DMS53 (cell line): ENCODE measurements at places on chromosomes 16 and 17.

- DNase-seq, result peak; percentile 100
Measured at GRCh38 chr17:80147035-80147822, at the start of gene EIF4A3. TSS of gene EIF4A3 (minus strand) at chr17:80147128. CDS start at chr17:80146961, 167 bp downstream.

GRCh38 chr16:55834049-55834448 is 1.2 kb upstream of the CES1 start:
- DNase-seq, result no peak

DNA sequence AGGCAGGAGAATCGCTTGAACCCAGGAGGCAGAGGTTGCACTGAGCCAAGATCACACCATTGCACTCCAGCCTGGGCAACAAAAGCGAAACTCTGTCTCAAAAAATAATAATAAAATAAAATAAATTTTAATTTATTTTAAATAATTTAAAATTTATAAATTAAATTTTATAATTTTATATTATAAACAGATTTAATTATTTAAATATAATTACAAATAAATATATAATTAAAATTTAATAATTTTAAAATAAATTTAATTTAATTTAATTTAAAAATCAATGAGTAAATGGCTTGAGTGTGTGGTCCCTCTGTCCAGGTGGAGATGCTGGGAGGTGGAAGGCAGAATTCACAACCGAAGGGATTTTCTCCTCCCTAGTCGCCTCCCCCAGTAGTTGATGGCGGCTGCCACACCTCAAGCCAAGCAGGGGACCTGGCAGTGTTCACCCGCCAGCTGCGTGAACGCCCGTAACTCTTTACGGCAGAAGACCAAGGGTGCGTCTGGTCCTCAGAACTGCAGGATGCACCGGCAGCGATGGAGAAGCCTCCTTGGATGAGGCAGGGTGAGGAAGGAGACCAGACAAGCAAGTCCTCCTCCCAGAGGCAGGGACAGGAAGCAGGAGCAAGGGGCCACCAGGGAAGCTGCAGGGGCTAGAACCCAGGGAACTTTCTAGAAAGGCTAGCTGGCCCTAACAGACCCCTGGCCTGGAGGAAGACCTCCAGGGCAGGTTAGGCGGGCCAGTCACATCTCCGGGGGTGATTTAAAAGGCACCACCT is 22.9 kb upstream of the KRT17 start:
- peak; percentile 47 for DNase-seq

GRCh38 chr16:17471719-17472461 is 1.1 kb upstream of the XYLT1 start:
- no peak for DNase-seq

DNA sequence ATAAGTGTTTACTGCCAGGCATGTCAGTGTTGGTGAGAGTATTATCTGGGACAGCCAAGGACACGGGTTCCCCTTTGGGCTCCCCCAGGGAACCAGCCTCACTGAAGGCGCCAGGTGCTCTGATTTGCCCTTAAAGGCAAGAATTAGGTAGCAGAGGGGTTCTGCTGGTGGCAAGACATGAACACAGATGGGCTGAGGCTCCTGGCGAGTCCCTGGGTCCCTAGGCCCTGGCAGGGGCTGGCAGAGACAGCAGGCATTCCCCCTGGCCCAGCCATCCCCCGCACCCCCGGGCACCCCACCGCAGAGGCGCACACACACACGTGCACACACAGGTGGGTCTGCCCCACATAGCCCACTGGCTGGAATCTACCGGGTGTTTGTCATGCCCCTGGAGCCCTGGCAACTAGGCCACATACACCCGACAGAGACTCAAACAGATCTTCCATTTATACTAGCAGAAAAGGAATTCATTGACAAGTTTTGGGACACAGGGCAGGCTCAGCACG is 153.3 kb downstream of the C16orf78 start:
- DNase-seq, result no peak

- DNase-seq, result no peak
Measured at GRCh38 chr16:694863-695354, 4.7 kb upstream of the WDR24 start.

- DNase-seq, result no peak
Measured at GRCh38 chr16:25052151-25052511, 37.0 kb upstream of the ARHGAP17 start.

DNA sequence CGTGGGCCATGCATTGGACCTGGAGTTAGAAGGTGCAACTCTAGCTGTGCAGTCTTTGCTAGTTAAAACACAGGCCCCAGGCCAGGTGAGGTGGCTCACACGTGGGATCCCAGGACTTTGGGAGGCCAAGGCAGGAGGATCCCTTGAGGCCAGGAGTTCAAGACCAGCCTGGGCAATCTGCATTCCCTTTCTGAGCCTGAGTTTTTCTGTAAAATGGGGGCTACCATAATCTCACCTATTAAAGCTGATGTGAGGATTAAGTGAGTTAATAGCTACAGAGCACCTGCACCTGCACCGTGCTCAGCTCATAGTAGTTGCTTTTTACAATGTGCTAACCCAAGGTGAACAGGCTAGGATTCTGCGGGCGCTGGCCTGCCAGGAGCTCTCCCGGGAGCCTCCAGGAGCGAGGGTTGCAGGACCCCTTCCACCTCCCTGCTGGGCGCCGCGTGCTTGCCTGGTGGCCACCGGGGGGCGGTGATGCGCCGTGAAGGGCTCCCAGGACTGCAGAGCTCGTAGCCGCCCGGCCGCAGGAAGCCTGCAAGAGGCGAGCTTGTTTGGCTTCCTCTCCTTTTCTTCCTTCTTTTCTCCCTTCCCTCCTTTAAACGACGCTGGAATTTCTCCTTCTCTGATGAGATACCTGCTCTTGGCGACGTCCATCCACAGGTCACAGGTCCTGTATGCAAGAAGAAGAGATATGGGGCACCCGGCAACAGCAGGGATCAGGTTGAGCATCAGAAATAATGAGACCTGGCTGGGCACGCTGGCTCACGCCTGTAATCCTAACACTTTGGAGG is 51.3 kb downstream of the ZFP90 start:
- peak; percentile 77 for DNase-seq

- DNase-seq, result peak; percentile 64
Measured at GRCh38 chr16:73049091-73049490, 1.2 kb upstream of the ZFHX3 start.

- no peak for DNase-seq
Measured at GRCh38 chr17:16939606-16940115, 32.3 kb downstream of the TNFRSF13B start.

- DNase-seq, result no peak
Measured at GRCh38 chr16:50146479-50147435, 6.3 kb upstream of the TENT4B start.

- no peak for DNase-seq
Measured at GRCh38 chr17:75315541-75316243, 26.5 kb upstream of the SLC25A19 start.

- DNase-seq, result no peak
Measured at GRCh38 chr17:7119314-7119713, 4.7 kb upstream of the ASGR2 start.

GRCh38 chr16:9039210-9039609 is 52.2 kb upstream of the HAPSTR1 start:
- DNase-seq, result no peak

GRCh38 chr17:9557857-9558256 is 17.8 kb downstream of the STX8 start:
- DNase-seq, result no peak

- no peak for DNase-seq
Measured at GRCh38 chr17:43830510-43831140, 2.3 kb downstream of the MPP3 start.

DNA sequence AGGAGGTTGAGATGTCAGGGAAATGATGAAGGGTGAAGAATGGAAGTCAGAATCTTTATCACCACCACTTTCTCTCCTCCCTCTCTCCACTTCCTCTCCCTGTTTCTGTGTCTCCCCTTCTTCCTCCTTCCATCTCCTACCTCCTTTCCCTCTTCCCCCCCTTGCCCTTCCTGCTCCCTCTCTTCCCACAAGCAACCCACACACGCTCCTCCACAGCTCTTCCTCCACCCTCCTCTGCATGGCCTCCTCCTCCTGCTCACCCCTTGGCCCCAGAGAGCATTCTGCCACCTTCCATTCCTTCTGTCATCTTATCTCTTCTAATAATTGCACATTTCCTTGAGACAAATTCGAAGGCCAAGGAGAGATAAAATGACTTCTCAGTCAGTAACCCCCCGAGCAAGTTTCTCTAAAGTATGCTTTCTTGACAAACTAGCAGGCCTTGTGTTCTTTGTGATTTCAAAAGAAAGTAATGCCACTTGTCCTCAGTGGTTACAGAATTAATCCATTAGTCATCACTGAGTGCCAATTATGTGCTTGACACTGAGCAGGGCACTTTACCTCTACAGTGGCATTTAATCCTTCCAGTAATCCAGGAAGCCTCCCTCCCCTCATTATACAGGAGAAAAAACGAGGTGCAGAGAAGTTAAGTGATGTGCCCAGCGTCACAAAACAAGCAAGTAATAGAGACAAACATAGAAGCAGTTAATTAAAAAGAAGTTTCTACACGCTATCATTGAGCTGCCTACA is 72.3 kb upstream of the CCL1 start:
- DNase-seq, result no peak

- DNase-seq, result no peak
Measured at GRCh38 chr17:7112510-7113108, 2.0 kb downstream of the ASGR2 start.

DNA sequence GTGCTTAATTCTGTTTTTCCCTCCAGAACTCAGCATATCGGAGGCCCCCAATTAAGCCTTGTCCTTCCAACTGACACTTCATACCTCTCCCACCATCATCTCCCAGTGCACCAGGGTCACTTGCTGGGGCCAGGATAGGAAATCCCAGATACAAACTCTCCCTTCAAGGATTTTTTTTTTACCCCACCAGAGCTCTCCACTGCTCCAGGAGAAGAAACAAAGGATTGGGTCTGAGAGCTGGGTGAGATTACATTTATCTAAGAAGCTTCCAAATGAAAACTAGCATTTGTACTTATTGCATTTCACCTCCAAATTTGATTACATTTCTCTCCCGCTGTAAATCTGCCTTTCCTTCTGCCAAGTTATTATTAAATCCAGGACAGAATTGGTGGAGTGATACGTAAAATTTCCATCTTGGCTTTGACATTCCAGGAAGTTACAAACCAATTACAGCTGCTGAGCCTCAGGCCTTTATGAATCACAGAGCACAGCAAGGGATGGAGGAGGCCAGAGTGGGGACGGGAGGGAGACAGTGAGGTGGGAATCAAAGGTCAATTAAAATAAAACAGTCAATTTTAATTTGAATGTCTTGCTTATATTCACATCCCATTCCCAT is 123.5 kb downstream of the USP31 start:
- no peak for DNase-seq

DNA sequence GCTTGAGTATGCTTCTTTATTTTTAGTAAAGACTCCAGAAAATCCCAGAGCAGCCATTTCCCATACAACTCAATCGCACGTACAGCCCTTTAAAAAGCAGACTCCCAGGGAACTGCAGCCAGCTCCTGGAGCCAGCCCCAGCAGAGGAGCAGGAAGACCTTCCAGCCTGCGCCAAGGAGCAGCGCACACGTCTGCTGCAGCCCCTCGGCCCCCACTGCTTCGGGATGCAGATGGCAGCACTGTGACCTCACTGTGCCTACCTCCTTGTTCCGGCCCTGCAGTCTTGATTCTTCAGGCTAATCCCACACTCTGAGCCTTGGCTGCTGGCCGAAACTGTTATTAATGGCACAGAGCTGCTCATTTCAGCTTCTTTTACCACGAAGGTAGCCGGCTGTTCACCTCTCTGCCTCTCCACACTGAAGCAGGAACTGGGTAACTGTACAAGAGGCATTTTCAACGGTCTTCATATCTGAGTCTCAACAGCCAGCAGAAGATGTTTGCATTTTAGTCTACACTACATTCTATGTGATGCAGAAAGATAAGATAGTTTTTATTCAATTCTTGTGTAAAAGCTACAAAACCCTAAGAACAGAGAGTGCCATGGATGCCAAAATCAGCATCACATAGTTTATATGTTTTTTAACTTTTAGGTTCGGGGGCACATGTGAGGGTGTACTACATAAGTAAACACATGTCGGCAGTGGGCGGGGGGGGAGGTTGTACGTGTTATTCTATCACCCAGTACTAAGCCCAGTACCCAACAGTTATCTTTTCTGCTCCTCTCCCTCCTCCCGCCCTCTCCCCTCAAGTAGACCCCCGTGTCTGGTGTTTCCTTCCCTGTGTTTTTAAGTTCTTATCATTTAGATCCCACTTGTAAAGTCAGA is 130.9 kb downstream of the ANKRD11 start:
- no peak for DNase-seq

DNA sequence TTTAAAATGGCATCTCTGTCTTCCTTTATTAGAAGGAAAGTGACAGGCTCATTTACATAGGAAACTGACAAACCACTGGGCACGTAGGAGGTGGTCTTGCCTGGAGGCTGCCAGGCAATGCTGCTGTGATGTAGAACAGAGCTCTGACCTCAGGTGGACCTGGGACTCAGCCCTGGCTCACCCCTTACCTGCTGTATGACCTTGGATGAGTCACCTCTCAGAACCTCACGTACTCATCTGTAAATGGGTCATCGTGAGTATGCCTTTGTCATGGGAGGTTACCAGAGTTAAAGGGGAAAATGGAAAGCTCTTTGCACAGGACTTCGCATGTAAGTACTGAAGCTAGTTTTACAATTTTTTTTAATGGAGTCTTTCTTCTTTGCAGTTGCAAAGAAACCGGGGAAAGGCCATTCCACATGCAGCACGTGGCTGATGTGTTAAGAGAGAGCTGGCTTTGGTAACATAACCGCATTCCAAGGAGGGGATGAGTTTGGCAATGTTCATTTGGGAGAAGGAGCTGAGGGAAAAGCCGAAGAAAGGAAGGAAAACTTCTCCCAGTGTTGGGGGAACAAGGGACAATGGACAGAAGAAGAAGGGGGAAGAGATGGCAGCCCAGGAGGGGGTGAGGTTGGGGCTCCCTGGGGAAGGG is 37.4 kb upstream of the LONP2 start:
- peak; percentile 13 for DNase-seq

DNA sequence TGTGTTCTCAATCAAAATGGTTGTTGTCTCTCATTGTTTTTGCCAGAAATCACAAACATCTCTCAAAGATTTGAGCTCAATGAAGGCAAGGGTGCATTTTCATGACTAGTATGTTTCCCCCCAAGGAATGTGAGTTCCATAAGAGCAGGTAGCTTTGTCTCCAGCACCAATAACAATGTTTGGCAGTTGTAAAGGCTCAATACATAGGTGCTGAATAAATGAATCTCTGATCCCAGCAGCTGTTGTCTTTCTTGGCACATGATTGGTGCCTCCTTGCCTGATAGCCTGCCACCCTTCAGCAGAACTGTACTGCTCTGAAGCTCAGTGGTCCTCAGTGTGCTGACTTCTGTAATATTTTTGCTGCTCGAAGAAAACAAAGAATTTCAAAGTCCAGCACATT is 103.1 kb upstream of the CDH11 start:
- DNase-seq, result no peak

GRCh38 chr16:76653390-76654026 is 376.3 kb downstream of the CNTNAP4 start:
- DNase-seq, result peak; percentile 63
